Effector memory CD4-positive, alpha-beta T cell (primary cell): ENCODE measurements at places on chromosomes 1 and 21.

- no peak for DNase-seq
- no peaks in the 10 kb centered on the region for H3K27me3 ChIP-seq
- H3K4me3 ChIP-seq = no peak overlapping the region
Measured at GRCh38 chr1:82778612-82779011, 977.9 kb downstream of the ADGRL2 start.

GRCh38 chr1:230824919-230825721, 43.2 kb downstream of the C1orf198 start:
- no peak overlapping the region for H3K4me3 ChIP-seq
- H3K4me1 ChIP-seq = no peaks in the 10 kb centered on the region
- H3K27ac ChIP-seq = no peak overlapping the region
- H3K36me3 ChIP-seq = no peaks in the 10 kb centered on the region

DNA sequence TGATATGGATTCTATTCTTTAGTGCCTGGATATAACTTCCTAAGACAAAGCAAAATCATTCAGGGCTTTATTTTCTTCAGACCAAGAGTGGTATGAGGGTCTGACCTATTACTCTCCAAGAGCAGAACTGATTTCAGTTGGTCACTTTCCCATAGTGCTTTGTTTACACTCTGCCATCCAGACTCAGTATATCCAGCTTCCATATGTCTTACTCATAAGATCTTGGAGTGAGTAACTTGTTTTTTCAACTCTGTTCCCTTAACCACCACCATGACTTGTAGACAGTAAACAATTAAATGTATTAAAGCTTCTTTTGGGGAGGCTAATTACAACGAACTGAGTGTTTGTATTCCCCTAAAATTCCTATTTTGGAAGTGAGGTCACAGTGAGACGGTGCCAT, 83.4 kb downstream of the USP24 start:
- H3K4me3 ChIP-seq = no peak overlapping the region
- no peaks in the 10 kb centered on the region for H3K4me1 ChIP-seq
- DNase-seq = no peak
- peaks cover 86% of the 10 kb centered on the region for H3K36me3 ChIP-seq
- no peak overlapping the region for H3K27ac ChIP-seq

DNA sequence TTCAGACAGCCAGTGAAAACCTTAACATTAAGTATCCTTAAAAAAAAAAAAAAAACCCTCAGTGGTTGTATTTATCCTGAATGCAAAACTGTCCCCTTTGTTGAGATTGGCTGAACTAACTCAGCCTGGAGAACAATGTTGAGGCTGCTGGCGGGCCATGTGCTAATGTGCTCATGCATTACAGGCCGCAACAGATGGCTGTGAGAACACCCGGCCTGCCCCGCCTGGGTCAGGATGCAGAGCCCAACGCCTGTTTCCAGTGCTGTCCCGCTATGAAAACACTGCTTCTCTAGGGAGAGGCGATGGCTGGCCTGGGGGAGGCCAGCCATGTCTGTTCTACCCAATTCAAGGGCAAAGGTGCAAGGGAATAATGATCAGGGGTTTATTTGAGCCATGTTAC, 13.8 kb downstream of the OLIG2 start:
- H3K4me1 ChIP-seq = peaks cover 6% of the 10 kb centered on the region
- DNase-seq = no peak
- no peak overlapping the region for H3K27ac ChIP-seq
- no peaks in the 10 kb centered on the region for H3K27me3 ChIP-seq
- H3K4me3 ChIP-seq = no peak overlapping the region
- no peaks in the 10 kb centered on the region for H3K36me3 ChIP-seq

DNA sequence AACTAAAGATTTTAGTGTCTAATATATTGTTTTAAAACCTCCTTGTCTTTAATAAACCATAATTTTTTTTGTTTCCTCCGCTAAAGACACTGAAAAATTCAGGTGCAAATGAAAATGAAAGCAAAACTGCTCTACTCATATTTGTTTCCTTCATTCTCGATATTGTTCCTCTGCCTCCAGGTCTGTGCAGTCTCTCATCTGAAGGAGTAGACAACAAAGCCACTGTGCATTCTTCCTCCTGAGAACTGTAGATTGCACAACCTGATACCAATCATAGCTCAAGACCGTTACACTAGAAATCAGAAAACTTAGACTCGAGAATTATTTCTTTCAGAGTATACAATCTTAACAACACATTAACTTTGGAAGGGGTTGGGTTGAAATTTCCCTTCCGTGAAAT, 373.1 kb upstream of the CXADR start:
- H3K4me3 ChIP-seq = peak overlapping the region; percentile 7
- H3K27ac ChIP-seq = no peak overlapping the region
- H3K4me1 ChIP-seq = no peaks in the 10 kb centered on the region
- H3K27me3 ChIP-seq = no peaks in the 10 kb centered on the region

DNA sequence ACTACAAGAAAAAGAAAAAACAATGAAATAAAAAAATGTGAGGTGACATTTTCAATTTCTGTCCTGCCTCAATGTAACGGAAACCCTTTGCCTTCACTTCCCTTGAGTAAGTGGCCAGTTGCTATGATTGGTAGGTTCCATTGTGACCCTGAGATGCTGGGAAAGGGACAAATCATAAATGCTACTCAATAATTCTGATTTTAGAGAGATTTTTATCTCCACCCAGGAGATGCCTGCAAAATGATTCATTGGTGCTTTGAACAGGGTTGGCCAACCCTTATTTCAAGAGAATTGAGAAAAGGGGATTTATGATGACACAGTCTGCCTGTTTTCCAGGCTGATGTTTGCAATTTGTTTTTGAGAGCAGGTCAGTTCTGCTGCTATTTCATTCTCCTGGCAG, 22.5 kb downstream of the XCL1 start:
- no peaks in the 10 kb centered on the region for H3K36me3 ChIP-seq
- H3K27ac ChIP-seq = no peak overlapping the region
- no peak overlapping the region for H3K4me3 ChIP-seq
- DNase-seq = no peak
- no peaks in the 10 kb centered on the region for H3K4me1 ChIP-seq
- no peaks in the 10 kb centered on the region for H3K27me3 ChIP-seq

DNA sequence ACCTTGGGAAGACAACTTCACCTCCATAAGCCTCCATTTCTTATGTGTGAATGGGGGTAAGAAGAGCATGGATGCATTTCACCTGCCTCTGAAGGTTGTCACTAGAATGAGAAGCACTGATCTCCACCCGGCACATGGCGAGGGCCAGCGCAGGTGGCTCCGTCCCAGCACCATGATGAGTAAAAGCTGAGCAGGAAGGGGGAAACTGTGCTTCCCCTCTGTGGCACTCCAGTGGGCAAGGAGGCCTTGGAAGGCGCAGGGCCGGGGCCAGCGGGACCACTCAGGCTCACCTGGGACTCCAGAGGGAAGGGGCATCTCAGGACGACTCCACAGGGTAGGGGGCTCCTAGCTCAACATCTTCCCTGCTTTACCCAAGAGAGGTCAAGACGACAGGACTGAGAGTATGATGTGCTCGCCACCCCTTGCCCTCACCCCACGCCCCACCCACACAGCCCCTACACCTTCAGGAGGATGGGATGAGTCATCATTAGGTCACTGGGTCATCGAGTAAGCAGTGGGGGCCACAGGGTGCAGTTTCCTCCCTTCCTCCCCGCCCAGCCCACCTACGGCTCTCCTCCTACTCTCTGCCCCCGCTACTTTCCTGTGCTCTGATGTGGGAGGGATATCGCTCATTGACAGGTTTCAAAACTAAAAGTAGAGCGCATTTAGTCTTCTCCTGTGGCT, 112.1 kb downstream of the HIVEP3 start:
- peak overlapping the region; percentile 2 for H3K4me3 ChIP-seq
- peak overlapping the region; percentile 34 for H3K27ac ChIP-seq
- H3K4me1 ChIP-seq = peaks cover 59% of the 10 kb centered on the region
- DNase-seq = no peak

DNA sequence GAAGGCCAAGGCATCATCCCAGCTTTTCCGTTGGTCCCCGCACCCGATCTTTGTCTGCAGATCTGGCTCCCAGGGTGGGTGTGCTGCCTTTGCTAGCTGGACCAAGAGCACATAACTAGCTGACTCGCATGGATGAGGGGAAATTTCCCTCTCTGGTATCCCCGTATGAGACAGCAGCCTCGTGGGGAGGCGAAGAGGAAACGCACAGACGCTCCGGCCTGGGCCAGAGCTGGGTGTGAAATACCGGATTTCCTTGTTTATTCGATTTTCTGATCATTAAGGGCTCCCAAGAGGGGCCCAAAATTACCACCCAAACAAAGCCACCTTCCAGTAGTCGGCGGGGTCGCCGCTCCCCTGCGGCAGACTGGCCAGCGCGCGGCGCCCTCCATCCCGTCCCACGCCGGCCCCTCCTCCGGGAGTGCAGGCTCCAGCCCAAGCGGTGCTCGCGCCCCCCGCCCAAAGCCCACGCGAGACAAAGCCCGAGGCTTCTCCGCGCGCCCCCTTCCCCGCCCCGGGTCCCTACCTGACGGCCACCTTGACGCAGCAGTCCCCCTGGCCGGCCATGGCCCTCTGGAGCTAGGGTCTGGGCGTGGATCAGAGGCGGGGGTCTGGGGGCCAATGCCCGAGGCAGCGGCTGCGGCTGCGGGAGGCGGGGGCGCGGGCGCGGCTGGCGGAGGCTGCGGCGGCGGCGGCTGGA, 546 bp downstream of the KIF21B start:
- no peaks in the 10 kb centered on the region for H3K36me3 ChIP-seq
- H3K4me3 ChIP-seq = peak overlapping the region; percentile 83
- DNase-seq = no peak
- peaks cover 60% of the 10 kb centered on the region for H3K4me1 ChIP-seq
- no peaks in the 10 kb centered on the region for H3K27me3 ChIP-seq
